Activated naive CD4-positive, alpha-beta T cell treated with anti-CD3 and anti-CD28 coated beads, Interleukin-2, amount 50 U/mL, for 16 hours (primary cell): ENCODE measurements at places on chromosomes 2 and 18.

DNA sequence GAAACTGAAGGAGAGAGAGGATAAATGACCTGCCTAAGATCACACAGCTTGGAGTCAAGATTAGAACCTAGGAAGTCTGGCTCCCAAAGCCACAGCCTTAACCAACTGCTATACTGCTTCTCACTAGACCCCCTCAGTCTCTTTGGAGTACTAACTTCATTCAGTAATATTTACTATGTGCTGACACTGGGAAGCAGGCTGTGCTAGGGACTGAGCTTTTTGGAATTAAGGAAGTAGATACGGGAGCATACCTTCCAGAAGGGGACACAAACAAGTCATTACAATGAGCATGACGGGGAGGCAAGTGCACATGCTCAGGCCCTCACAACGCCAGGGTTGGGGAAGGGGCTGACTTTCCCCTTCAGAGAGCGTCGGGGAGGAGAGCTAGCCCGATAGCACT lies 97.7 kb downstream of the INO80D start:
- no peak for DNase-seq

DNA sequence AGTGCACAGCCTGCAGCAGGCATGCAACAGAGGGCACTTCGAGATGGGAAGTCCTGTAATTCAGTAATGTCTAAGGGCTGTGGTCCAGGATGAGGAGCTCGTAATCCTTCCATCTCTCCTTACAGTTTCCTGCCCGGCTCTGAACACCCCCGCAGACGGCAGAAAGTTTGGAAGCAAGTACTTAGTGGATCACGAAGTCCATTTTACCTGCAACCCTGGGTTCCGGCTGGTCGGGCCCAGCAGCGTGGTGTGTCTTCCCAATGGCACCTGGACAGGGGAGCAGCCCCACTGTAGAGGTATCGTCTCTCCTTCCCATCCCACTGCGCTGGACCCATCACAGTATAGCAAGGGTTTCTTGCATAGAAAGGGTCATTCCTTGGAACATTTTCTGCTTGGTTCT lies 26.7 kb downstream of the FBLN7 start:
- no peak for DNase-seq

- DNase-seq = no peak
Observed at GRCh38 chr2:63436488-63436887, 151.8 kb downstream of the WDPCP start.

GRCh38 chr2:217362286-217362685 lies 502.4 kb upstream of the TNP1 start:
- DNase-seq = no peak

DNA sequence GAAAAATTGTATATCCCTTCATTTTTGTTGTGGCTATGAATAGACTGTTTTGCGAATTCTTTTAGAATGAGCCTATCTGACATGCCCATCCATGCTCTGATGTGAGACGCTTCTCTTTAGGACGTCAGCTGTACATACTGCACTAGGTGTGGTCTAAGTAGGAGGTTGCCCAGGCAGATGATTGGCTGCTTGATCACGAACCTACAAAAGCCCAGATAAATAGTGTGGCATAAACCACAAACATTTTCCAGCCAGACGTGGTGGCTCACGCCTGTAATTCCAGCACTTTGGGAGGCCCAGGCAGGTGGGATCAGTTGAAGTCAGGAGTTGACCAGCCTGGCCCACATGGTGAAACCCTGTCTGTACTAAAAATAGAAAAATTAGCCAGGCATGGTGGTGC lies 251.8 kb downstream of the AGAP1 start:
- DNase-seq = no peak

DNA sequence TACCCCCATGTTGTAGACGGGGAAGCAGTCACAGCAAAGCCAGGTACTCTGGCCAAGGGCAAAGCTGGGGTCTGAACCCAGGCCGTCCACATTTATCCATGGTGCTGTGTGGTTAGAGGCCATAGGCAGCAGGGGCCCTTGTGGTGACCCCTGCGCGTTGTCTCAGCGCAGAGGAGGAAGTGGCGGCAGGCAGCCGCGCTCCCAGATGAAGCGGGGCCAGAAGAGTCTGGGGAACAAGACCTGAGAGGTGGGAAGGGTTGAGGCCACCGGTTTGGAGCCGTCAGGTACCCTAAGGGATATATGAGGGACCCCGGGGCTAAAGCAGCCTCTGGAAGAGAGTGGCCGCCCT lies 770 bp downstream of the ZNF396 start:
- peak; percentile 13 for DNase-seq

GRCh38 chr2:179332903-179333302 lies 68.3 kb upstream of the SESTD1 start:
- no peak for DNase-seq

- DNase-seq = no peak
Observed at GRCh38 chr2:38466876-38467767, 90.0 kb upstream of the ATL2 start.

DNA sequence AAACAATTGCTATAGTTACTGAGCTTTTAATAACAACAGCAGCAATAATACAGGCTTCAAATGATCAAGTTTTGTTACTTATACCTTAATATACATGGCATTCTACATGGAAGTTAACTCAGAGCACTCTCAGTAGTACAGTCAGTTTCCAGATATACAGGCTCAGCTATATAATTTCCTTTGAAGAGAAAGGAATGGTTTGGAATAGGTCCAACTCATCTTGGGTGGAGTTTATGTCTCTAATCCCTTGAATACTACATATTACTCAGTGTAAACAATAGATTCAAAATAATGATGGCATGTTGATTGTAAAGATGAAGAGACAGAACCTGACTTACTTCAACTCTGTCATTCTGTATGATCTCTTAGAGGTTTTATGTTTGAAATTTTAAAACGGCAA lies 174.9 kb downstream of the EPHA4 start:
- no peak for DNase-seq

DNA sequence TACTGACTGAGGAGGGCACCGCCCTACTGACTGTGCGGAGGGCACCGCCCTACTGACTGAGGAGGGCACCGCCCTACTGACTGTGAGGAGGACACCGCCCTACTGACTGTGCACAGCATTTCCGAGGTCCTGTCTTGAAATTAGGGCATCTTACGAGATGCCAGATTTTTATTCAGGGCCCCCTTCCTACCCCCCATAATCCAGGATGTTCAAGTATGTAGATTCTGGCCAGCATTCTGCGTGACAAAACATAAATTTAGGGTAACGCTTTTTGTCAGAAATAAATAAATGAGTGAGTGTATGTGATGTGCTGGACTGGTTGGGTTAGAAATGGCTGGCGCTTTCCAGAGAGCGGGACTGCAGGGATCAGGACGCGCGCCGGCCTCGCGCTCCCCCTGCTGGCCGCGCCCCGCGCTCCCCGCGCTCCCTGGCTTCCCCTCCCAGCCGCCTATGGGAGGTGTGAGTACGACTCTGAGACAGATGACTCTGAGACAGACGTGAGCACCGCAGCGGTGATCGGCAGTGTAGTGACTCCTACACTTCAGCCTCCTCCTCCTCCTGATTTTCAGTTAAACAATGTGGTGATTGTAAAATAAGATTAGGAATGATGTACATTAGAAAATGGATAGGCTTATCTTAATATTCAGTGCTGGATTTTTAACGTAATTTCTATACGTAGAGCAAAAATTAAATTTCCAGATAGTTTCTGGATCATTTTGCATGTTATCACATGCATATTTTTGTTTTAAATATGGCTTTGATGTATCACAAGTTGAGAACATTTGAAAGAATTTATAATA lies 149.2 kb upstream of the NFATC1 start:
- DNase-seq = peak; percentile 67

DNA sequence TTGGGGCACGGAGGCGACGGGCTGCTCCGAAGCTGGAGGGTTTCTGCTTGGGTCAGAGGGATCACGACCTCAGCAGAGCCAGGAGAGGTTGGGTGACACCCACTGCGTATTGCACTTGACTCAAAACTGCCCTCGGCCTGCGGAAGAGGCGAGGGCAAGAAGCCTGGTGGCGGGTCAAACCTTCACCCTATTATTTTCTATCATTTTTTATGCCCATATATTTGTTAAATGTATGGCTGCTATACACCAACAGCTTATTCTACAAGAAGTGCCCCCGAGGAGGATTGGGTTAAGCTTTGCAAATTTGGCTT lies 12.6 kb upstream of the SATB2 start:
- DNase-seq = no peak

- no peak for DNase-seq
Observed at GRCh38 chr2:65158557-65158956, 28.7 kb upstream of the RAB1A start.

GRCh38 chr2:144705328-144706245 lies 185.7 kb upstream of the ZEB2 start:
- no peak for DNase-seq

DNA sequence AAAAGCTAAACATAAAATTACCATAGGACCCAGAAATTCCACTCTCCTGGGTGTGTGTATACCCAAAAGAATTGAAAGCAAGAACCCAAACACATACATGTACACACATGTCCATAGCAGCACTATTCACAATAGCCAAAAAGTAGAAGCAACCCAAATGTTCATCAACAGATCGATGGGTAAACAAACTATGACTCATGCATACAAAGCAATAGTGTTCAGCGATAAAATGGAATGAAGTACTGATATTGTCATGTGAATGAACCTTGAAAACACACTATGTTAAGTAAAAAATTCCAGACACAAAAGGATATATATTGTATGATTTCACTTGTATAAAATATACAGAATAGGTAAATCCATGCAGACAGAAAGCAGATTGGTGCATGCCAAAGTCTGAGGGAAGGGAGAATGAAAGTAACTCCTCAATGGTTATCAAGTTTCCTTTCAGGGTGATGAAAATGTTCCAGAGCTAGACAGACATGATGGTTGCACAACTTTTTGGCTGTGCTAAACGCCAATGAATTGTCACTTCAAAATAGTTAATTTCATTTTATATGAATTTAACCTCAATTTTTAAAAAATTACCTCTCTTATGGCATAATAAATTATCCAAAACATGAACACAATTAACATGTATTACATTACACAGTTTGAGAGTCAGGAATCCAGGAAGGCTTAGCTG lies 35.5 kb downstream of the GKN2 start:
- DNase-seq = no peak

DNA sequence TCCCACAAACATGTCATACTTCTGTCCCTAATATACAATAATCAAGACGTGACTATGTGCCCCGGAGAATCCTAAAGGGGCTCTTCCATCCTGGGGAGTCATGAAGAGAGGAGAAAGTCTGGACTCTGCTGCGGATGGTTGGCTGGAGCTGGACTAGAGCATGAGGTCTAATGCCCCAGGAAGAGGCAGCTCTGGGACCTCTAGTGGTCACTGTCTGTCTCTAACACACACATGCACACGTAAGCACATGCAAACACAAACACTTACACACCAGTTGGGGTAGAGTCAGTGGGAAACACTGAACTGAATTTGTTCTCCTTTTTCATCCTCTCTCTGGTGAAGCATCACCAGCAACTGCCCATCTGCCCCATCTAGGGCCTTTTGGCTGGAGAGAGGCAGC lies 271.6 kb downstream of the TDRD15 start:
- DNase-seq = no peak

DNA sequence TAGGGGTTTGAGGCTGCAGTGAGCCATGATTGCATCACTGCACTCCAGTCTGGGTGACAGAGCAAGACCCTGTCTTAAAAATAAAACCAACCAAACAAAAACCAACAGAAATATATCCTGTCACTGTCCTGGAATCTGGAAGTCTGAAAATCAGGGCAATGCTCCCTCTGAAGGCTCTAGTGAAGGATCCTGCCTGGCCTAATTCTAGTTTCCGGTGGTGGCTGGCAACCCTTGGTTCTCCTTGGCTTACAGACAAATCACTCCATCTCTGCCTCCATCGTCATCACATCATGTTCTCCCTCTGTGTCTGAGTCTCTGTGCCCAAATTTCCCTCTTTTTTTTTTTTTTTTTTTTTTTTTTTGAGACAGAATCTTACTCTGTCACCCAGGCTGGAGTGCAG lies 15.9 kb upstream of the VPS4B start:
- DNase-seq = no peak

DNA sequence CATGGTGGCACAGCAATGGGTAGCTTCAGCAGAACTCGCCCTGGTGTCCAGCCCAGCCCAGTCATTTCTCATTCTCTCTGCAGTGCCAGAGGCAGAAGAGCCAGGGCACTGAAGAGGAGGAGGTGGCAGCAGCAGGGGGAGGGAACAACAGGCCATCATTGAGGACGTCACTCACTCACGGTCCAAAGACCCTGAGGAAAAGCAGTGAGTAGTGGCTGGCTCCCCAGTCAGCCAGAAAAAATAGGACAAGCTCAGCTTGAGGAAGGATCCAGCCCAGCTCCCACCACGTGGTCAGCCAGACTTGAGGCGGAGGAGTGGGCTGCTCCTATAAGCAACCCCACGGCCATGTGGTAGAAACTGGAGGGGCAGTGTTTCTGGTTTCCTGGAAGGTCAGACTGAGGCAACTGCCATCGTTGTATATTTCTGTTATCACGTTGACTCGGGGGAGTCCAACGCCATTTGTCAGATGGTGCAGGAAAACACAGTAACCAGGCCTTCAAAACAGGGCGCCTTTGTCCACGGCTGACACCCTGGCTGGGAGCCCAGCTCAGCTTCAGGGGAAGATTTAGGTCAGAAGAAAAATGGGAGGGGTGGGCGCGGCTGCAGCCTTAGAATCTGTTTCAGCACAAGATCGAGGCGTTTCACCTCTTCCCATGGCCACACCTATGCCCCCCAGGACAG lies 19.0 kb upstream of the TMEM247 start:
- DNase-seq = no peak

DNA sequence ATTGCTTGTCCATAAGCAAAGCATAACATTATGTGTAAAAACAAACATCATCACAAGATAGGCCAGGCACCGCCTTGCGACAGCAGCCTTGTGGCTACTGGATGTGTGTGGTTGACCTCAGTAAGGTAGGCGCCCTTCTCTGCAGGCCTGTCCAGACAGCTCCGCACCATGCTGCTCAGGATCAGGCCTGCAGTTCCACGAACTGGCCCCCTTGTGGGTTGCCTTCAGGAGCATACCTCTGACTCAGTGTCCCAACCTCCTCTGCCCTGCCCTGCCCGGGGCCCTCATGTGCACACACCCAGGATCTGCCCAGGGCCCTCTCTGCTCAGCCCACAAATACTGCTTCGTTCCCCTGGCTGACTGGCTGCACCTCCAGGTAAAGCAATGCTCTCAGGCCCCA lies 16.1 kb upstream of the ZNF236 start:
- no peak for DNase-seq

- DNase-seq = no peak
Observed at GRCh38 chr2:95296880-95297487, at the start of gene KCNIP3. KCNIP3 (plus strand) TSS chr2:95297347; CDS start chr2:95297439, 92 bp downstream.

GRCh38 chr2:6196449-6196848 lies 504.3 kb downstream of the SOX11 start:
- no peak for DNase-seq

GRCh38 chr2:40886655-40887054 lies 434.8 kb upstream of the SLC8A1 start:
- no peak for DNase-seq

DNA sequence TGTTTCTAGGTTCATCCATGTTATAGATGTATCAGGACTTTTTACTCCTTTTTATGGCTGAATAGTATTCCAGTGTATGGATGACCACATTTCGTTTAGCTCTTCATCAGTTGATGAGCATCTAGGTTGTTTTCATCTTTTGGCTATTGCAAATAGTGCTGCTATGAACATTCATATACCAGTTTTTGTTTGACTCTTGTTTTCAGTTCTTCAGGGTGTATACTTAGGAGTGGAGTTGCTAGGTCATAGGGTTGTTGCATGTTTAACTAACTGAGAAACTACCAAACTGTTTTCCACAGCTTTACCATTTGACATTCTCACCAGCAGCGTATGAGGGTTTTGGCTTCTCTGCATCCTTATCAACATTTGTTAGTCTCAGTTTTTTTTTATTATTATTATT lies 25.8 kb upstream of the NAPG start:
- no peak for DNase-seq
